ENCODE measurements at places on chromosomes 6 and 20.

DNA sequence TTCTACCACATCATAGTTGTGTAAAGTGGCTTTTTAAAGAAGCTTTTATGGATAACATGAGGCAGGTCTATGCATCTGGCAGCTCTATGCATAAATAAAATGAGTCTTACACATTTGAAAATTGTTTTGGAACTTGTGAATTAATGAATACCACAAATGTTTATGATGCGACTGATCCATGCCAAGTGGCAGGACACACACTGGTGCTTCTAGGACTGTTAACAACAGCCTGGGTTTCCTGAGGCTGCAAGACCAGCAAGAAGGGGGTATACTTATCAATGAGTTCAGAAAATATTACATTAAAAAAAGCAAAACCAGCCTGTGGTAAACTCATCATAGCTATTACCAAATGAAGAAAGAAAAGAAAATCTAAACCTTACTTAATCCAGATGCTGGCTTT, 212.9 kb upstream of the PDE10A start:
- DNase-seq = no peak

DNA sequence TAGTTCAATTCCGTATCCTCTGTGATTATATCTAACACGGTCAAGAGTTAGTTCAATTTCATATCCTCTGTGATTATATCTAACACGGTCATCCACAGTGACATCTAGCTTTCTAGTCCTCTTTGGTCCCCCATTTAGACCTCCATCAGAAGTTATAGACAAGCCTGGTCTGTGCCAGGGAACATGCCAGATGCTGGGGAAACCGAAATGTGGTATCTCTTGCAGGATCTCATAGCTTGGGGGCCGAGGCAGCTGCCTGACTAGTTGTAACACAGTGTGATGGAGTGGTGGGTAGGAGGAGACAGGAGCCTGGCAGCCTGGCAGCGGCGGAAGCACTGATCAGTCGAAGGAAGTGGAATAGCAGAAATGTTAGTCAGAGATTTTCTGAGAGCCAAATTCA, 13.8 kb upstream of the SMOC2 start:
- no peak for DNase-seq

DNA sequence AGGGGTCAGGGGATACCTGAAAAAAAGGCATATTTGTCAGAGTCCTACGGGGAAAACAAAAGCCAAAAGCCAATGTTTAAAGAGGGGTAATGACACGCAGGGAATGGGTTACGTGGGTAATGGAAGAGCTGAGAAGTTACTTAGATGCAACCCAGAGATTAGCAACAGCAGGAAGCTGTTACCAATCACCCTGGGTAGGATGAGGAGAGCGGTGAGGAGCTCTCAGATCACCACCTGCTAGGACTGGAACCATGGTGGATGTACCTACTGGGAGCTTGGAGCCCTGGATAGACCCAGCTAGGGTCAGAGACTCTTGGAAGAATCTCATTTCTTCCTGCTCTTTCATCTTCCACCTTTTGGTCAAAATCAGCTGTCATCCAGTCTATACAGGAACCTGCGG, 51.2 kb upstream of the RNF24 start:
- no peak for DNase-seq

DNA sequence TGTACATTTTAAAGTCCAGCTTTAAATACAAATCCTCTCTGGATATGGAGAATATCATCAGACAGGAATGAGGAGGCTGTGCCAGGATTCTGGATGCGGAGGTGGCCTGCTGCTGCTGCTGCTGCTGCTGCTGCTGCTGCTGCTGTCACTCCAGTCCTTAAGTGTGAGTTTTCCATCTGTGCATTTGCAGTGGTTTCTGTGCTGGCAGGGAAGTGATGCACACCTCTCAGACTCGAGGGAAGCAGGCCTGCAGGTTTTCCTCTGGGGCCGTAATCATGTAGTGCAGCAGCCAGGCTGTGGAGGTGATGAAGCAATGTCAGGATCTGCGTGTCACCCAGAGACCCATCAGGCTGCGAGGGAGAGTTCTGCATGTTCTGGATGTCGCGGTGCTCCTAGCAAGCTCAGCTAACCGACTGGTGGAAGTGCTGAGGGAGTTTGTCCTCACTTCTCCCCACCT, 32.0 kb downstream of the CFAP61 start:
- DNase-seq = no peak

GRCh38 chr20:32957459-32957858, 46.8 kb downstream of the SUN5 start:
- no peak for DNase-seq

DNA sequence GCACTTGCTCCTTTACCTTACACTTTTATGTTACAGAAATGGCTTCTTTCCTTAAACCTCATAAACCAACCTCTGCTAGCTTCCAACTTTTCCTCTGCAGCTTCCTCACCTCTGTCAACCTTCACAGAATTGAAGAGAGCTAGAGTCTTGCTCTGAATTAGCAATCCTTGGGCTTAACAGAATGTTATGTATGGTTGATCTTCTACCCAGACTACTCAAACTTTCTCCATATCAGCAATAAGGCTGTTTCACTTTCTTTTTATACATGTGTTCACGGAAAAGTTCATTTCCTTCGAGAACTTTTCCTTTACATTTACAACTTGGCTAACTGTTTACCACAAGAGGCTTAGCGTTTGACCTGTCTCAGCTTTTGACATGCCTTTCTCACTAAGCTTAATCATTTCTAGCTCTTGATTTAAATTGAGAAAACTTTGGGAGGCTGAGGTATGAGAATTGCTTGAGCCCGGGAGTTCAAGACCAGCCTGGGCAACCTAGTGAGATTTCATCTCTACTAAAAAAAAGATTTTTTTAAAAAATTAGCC, 207.3 kb downstream of the BMP7 start:
- DNase-seq = no peak

DNA sequence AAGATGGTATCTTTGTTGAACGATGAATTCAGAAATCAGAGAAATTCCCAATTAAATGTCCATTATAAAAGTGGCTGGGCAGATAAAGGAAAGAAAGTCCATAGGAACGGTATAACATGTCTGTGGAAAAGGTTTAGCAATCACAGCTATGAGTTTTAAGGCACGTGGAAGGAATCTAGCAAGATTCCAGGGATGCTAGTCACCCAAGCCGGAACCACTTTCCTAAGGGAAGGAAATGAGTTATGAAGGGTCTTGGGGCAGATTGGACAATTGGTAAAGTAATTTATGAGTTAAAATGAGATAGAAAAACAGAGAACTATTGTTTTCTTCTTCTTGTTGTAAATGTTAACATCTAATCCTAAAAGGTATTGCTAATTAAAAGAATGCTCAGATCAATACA, 384.8 kb downstream of the ADGRB3 start:
- DNase-seq = peak; percentile 76

DNA sequence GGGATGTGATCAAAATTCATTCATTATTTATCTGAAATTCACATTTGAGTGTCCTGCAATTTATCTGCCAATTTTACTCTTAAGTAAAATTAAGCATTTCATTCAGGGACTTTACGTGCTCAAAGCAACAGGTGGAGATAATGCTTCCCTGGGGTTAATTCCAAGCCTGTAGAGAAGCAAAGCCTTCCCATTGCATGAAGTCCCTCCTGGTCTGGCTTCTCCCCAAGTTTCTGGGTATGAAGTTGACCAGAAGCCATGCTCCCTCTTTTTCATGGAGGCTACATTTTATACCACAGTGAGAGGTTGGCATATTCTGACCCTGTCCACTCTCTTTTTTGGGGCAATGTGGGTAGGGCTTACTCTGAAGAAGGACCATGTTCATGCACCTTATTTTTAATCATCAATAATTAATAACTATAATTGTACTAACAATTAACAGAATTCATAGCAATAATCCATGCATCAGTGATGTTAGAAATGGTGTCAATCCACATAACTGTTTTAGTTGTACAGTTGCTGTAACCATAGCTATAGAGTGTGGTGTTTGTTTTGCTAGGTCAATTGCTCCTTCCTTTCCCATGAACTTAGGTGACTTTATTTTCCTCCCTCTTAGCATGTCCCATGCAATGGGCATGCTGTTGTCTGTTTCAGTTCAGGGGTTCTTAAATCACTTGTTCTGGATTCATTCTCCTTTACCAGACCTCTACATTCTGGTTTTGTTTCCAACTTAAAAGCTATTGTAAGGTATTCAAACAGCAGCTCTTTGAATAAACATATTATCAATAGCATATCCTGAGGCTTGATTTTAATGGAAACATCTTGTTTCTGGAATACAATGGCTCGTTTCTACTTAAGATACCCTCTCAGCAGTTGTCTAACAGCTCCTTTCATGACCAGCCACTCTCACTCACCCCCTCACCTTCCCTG, 1.5 kb downstream of the LAMA4 start:
- no peak for DNase-seq

DNA sequence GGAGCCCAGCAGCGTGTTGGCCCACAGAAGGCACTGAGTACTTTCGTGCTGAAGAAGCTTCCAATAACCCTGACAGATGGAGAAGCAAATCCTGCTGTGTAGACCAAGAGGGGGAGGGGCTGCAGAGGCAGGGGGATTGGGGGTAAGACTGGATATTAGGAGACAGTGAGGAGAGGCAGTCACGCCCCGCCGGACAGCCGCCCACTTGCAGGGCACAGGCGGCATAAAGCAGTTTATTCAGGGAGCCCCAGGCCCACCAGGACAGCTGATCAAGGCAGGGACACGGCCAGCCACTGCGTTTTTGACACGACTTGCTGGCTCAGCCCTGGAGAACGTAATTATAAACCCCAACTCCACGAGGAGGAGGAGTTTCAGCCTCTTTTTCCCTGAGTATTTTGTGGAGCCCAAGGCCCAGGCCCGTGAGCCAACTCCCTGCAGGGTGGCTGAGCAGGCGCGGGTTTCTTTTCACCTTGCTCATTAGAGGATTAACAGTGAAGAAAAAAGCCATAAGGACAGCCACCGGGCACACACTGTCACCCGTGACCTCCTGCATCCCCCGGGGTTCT, 177.9 kb downstream of the TFAP2C start:
- DNase-seq = no peak

DNA sequence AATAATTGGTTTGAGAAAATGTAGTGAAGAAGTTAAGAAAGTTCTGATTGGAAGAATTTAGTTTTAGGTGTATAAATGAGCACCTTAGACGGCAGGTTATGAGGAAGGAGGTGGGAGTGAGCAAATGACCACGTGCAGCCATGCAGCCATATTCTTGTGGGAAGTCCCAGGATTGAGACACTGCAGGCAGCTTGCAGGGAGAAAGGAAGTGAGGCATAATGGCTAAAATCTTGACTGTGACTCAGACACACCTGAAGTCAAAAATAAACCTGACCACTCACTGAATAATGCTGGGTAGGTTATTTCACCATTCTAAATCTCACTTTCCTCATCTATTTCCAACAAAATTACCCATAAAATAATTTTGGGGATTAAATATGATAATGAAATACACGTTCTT, 16.6 kb downstream of the DSE start:
- peak; percentile 75 for DNase-seq

GRCh38 chr6:100258752-100259151, 206.0 kb downstream of the SIM1 start:
- DNase-seq = no peak

DNA sequence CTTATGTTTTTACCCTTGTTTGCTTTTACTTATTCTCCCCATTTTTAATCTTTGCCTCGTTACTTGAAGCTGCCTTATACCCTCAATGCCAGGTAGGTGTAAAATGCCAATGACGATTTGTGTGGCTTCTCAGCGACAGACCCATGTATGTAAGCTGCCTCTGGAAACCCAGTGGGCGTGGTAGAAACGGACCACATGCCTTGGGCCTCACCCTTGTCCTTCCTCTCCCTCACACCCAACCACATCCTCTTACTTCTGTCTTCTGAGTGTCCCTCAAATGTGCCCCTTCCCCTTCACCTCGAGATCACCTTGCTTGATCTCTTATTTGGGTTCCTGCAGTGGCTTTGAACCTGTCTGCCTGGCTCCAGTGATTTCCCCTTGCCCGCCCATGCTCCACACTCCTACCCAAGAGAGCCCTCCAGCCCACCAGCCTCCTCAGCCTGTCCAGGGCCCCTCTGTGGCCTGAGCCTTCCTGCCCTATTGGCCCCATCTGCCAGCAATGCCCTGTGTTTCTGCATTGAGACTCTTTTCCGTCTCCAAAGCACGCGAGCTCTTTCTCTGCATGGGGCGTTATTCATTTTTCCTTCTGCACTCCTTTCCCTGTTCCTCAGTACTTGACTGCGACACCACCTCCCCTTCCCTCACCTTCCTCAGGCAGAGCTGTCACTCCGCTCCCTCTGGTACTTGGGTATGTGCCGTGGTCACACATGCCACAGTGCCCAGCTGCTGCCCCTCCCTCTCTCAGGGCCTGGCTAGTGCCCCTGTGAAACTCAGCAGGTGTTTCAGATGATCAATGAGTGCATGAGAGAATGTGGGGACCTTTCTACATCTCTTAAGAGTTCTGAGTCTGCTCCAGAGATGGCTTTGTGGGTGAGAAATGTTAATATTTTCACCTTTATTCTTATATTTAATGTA, 115.4 kb downstream of the SLX4IP start:
- no peak for DNase-seq

GRCh38 chr20:54282625-54283024, 74.7 kb downstream of the PFDN4 start:
- no peak for DNase-seq

DNA sequence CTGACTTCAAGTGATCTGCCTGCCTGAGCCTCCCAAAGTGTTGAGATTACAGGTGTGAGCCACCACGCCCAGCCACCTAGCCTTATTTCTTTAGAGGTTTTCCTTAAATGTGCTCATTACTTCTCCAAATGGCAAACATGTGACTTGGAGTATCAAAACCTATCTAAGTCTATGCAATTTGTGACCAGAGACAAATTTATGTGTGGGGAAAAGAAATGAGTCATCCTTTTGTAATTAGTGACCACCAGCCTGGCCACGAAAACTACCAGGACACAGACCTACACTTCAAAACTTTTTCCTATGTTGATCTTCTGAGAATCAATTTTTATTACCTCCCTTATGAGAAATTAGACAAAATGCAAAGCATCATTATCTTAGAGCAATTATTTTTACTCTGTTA, 64.6 kb upstream of the OGFRL1 start:
- no peak for DNase-seq

GRCh38 chr20:53030061-53030460, 57.9 kb downstream of the TSHZ2 start:
- DNase-seq = no peak

- peak; percentile 56 for DNase-seq
Observed at GRCh38 chr6:72554761-72555221, 67.1 kb upstream of the KCNQ5 start.

DNA sequence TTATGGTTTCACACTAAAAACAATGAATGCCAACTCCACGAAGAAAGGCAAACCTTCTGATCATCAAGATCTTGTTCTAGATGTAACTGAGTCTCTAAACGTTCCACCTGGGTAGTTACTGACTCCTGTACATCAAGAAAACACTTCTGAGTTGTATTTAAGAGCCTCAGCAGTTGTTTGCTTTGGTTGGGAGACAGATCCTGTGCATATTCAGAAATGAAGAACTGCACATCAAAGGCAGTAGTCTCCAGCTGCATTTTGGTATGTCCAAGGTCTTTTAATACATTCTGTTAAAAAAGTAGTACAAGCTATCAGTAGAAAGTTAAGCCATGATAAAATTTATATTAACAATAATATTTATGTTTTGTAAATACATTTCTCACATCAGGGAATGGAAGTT, 41.3 kb downstream of the DST start:
- DNase-seq = no peak
